ENCODE measurements at places on chromosomes 4 and X.

DNA sequence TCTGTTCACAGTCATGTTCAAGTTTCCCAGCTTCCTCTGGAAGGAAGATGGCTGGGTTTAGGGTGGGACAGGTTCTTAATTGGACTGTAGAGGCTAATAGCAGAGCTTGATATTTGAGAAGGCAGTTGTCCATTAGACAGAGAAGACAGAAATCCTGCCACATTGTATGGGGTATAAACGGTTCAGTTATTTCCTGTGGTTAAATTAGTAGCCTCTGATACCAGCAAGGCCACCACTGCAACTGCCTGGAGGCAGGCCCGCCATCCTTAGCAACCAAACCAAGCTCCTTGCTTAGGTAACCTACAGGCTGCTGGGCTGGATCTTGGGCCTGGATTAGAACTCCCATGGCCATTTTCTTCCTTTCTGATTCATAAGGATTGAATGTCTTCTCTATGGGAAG, 1367.0 kb downstream of the PCDH7 start:
- DNase-seq: no peak

GRCh38 chrX:4762196-4762595, 1048.7 kb upstream of the PRKX start:
- DNase-seq: no peak

DNA sequence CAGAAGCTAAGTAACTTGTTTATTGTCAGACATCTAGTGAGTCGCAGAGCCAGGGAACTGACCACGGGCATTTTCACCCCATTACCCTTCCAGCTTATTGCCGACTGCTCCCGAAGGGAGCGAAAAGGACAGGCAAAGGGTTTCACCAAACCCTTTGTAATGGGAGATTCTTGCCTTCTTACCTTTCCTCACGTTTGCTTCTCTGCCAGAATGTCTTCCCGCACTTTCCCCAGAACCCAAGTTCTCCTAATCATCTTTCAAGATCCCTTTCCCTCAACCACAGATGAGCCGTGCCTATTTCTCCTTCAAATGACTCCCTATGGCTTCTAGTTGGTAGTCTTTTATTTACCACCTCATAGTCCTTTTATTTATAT, 520 bp upstream of the SRP72 start:
- no peak for DNase-seq

DNA sequence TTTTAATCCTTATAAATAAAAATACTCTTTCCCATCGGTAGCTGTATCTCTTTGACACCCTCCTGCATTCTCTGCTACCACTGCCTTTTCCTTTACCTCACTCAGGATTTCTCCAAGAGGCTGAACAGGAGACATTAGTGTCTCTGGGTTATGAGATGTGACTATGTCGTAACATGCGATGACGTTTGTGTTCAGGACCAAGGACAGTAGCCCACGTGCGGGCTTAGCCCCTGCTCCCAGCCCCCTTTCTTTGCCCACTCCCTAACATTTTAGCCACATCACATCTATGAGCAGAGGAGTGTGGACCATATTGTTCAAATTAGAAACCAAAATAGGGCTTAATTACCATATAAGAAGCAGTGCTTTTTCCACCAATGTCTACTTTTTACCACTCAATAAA, 369.3 kb downstream of the FBXW7 start:
- DNase-seq: no peak

DNA sequence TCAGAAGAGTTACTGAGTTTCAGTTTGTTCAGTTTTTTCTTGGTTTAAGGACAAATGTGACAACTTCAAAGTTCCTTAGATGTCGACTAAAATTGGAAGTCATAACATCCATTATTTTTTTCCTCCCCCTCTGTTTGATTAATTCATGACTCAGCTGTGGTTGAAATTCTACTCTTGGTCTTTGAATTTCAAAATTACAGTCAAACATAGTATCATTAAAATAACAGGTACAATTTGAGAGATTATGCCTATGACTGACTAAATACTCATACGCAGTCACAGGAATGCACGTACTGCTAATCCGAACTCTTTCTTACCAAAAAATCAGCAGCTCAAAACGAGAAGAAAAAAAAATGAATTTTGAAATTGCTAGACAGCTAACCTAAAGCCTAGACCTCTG, 1434.8 kb downstream of the RAPGEF2 start:
- DNase-seq: no peak

DNA sequence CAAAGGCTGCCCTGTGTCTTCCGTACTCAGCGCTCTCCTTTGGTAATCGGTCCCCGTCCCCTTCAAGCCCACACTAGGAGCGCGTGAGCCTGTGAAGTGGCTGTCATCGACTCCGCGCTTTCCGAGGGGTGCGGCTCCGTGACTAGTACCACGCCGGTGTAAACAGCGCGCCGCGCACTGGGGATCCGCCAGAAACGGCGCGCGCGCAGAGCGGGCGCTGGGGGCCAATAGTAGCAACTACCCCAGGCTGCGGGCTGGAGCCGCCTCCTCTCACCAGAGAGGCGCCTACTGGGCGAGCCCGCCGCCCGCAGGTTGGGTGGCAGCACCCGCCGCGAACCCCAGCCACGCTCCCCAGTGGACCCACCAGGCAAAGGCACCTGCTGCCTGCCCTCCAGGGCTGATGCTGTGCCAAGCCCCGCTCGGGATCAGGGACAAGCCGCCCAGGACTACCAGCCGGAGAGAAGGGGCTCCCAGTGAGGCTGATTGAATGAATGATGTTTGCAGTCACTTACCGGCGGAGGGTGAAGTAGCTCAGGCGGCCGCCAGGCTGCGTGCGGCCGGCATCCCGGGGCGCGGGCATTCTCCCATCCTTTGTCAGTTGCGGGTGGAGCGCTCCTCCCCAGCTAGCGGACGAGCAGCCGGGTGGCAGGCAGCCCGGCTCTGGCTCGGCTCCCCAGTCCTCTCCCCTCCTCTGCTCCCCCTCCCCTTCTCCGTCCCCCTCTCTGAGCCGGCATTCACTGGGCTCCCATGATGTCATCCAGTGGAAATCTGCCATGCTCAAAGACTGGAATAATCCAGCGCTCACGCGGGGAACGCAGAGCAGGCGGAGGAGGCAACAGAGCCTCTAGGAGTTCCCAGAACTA, 370.3 kb upstream of the SMIM31 start:
- DNase-seq: peak; percentile 78

- DNase-seq: peak; percentile 60
Observed at GRCh38 chrX:43958529-43958928, 14.7 kb downstream of the NDP start.

DNA sequence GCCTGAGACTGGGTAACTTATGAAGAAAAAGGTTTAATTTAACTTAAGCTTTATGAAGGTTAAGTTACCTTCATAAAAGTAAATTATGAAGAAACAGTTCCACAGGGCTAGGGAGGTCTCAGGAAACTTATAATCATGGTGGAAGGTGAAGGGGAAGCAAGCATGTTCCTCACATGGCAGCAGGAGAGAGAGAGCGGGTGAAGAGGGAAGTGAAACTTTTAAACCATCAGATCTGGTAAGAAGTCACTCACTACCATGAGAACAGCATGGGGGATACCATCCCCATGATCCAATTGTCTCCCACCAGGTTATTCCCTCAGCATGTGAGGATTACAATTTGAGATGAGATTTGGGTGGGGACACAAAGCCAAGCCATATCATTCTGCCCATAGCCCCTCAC, 944.7 kb upstream of the NDST4 start:
- DNase-seq: no peak

- DNase-seq: no peak
Observed at GRCh38 chr4:184392748-184393559, 81.4 kb downstream of the IRF2 start.

DNA sequence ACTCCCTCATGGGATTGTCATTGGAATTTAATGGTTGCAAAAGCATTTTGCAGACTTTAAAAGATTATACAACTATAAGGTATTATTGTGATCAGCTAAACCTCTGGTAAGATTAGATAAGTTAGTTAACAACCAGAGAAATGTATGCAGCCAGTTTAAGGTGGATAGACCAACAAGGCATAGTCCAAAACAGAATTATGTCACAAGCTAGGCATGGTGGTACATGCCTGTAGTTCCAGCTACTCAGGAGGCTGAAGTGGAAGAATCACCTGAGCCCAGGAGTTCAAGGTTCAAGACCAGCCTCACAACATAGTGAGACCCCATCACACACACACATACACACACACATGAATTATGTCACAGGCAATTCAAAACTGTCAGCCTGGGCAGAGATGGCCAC, 54.7 kb upstream of the KLHL13 start:
- no peak for DNase-seq

DNA sequence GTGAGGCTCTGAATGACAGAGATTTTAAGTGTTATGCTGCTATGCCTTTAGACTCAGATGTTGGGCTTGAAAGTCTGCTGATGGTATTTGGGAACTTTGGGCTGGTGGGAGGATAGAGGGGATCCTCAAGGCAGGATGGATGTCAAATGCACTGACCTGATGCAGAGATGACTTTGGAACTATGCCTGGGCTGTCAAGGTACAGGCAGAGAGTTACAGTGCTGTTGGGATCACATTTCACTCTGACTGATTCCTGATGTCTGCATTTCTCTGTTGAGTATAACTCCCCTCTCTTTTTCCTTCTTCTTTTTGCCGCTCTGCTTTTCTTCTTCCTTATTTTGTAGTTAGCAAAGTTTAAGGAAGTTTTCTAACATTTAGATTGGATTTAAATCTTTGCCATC, 271.8 kb upstream of the ARX start:
- DNase-seq: no peak

DNA sequence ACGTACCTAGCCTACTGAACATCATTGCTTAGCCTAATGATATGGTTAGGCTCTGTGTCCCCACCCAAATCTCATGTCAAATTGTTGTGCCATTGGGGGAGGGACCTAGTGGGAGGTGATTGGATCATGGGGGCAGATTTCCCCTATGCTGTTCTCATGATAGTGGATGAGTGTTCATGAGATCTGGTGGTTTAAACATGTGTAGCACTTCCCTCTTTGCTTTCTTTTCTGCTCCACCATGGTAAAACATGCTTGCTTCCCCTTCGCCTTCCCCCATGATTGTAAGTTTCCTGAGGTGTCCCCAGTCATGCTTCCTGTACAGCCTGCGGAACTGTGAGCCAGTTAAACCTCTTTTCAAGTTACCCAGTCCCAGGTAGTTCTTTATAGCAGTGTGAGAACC, 102.6 kb downstream of the RAPGEF2 start:
- DNase-seq: no peak

DNA sequence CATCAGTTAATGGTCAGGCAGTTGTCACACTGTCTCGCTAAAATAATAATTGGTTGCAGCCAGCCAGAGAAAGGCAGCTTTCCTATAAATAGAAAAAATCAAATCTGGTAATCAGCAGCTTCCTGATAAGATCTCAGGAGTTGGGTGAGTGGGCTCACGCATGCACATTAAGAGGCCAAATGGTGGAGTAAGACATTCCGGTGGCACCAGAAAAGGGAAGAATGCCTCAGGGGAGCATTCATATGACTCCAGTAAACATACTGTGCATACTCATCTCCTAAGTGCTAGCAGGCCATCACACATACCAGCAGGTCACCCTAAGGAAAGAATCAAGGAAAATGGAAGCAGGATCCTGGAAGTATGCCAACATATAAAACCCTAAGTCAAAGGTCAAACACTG, 40.1 kb downstream of the UGT2B15 start:
- no peak for DNase-seq

GRCh38 chr4:825063-825970, 612 bp downstream of the CPLX1 start:
- DNase-seq: no peak

- no peak for DNase-seq
Observed at GRCh38 chr4:85808864-85809263, 333.9 kb downstream of the ARHGAP24 start.

DNA sequence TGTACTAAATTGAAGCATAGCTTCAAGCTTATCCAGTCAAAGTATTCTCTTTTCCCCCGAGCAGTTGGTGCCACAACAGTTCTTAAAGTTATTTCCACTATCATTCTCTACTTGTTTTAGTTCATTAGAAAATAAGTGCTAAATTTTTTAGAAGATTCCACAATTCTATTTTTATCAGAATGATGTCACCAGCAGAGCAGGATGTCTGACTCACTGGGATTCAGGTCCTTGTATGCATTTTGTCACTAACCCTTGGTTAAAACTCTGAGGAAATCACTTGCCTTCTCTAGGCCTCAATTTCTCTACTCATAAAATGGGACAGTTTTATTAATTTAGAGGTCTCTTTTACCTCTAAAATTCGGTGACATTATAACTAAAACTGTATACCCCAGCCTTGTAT, 3.4 kb downstream of the DDX53 start:
- DNase-seq: no peak

GRCh38 chrX:65644621-65645289, 22.7 kb upstream of the MSN start:
- no peak for DNase-seq

- DNase-seq: no peak
Observed at GRCh38 chrX:130347321-130347720, 7.6 kb downstream of the SLC25A14 start.

DNA sequence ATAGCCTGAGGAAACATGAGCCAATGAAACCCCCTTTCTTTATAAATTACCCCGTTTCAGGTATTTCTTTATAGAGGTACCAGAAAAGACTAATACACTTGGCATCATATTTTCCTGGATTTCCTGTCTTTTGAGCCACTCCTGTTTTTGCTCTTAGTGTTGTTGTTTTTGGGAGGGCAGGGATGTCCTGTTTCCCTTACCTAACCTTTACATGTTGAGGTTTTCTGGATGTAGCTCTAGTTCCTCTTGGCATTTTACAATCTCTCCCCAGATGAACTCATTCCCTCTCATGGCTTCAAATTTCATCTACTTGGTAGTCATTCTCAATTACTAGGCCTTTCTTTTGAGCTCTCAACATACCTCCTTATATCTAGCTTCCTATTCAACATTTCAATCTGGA, 104.1 kb upstream of the MAB21L2 start:
- no peak for DNase-seq

DNA sequence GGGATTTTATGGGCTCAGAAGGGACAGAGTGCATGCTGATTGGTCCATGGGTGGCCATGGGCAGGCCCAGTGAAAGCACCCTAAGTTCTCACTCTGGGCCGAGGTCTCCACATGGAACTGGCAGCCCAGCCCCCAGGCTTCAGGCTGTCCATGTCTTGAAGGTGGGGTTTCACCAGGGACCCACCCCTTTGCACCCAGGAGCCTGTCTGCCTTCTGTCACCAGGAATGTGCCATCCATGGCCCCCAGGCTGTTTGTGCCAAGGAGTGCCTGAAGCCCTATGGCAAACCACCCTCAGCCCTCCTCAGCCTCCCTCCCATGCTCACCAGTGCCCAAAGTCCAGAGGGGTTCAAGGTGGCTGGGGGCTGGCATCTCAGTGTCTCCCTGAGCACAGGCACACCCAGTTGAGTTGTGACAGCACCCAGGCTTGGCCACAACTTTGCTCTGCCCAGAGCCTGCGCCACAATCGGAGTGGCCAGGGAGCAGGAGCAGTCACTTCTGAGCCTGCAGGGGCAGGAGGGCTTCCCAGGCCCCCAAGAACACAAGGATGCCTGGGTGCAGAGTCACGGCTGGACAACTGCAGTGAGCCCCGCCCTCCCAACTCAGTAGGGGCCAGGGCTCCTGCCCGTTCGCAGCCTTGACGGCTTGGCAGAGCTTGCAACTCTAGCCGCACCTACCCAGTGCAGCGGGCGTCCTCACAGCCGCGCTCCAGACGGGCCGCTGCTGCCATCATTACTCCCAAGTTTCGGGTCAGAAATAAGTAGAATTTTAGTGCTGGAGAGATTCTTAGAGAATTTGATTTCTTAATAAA, 185.3 kb upstream of the NUDT6 start:
- DNase-seq: no peak
